Stimulated activated CD4-positive, alpha-beta T cell treated with anti-CD3 and anti-CD28 coated beads, Interleukin-1b, Interleukin-23, amount 100 ng/mL, for 1 hour (primary cell): ENCODE measurements at places on chromosomes 11 and 22.

- DNase-seq: no peak
These were observed 217.6 kb upstream of the CARD18 start for GRCh38 chr11:105357146-105357545.

- no peak for DNase-seq
These were observed 22.8 kb downstream of the KLHL22 start for GRCh38 chr22:20472629-20473442.

GRCh38 chr11:10390375-10390774, 64.7 kb upstream of the AMPD3 start:
- DNase-seq: no peak

GRCh38 chr11:118318581-118319336, 14.2 kb downstream of the CD3E start:
- DNase-seq: no peak

DNA sequence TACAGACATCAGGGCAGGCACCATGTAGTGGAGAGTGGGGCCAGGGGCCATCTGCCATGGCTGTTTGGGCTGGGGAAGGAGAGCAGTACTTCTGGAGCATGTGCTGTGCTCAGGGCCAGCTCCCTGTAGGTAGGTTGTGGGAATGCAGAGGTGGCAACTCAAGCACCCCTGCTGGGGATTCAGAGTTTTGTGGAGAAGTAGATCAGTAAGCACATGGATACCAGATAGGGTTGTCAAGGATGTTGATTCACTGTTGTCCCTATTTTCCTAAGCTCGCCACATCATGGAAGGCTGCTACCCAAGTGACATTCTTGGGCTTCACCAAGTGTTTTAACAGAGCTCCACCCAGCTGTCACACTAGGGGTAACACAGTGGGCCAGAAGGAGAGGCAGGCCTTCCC, 67.2 kb downstream of the BMAL1 start:
- no peak for DNase-seq
